Upper lobe of right lung (tissue), 1 donor: ENCODE measurements at places on chromosomes 7 and 10. TPM values are rescaled to one million over a fixed set of nuclear protein-coding genes. Genes with fewer than 3 reads are reported as not detected.

The OR9A2 gene
- total RNA-seq, result not detected

The RET gene
- 1.0 TPM for total RNA-seq

GRCh38 chr10:22599048-22599561, 115.3 kb downstream of the PIP4K2A start:
- DNase-seq, result no peak

DNA sequence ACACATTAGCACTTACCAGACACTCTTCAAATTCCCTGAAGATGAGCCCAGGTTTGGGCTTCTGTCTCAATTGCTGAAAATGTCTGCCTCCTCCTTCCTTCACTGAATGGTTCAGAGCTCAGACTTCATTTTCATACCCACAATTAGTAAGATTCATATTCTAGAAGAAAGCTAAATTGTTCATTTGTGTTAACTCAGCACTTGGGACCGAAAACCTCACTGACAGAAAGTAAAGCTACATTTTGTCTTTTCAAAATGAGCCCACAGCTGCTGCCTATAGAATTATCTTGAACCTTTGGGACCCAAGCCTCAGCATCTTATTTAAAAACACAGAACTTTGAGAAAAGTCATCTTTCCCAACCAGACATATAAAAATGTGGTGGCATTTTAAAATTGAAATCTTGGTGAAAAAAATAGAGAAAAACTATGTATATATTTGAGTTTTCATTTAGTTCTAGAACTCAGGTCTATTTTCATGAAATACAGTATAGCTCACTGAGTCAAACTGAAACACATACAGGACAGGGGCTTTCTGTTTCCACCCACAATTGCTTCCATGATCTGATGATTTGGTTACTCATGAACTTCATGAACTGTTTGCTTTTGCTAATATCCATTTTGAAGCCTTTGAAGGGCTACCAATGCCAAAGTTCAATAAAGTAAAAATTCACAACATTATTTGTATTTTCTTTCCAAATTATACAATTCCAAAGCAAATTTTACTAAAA, 119.1 kb upstream of the PFKP start:
- no peak for DNase-seq

DNA sequence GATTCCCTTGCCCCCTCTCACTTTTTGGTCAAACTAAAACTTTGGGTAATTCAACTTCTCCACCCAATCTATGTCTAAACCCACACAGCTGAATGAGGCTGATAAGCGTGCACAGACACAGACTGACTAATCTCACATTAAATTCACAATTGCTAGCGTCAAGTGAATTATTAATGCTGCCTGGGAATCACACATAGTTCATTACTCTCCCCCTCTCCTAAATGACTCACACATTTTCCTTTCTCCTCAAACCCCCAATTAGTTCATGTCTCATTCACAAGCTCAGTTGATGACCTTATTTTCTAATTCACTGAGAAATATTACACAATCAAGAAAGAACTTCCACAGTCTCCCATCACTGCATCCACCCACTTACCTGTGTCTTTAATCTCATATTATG, 14.5 kb downstream of the KLF14 start:
- no peak for DNase-seq
